Motor neuron (in vitro differentiated cells): ENCODE measurements at places on chromosomes 5 and 9. TPM values are rescaled to one million over a fixed set of nuclear protein-coding genes. Genes with fewer than 3 reads are reported as not detected.

- ATAC-seq = peak; percentile 53
Observed at GRCh38 chr9:126205265-126205664, 121.4 kb upstream of the MVB12B start.

DNA sequence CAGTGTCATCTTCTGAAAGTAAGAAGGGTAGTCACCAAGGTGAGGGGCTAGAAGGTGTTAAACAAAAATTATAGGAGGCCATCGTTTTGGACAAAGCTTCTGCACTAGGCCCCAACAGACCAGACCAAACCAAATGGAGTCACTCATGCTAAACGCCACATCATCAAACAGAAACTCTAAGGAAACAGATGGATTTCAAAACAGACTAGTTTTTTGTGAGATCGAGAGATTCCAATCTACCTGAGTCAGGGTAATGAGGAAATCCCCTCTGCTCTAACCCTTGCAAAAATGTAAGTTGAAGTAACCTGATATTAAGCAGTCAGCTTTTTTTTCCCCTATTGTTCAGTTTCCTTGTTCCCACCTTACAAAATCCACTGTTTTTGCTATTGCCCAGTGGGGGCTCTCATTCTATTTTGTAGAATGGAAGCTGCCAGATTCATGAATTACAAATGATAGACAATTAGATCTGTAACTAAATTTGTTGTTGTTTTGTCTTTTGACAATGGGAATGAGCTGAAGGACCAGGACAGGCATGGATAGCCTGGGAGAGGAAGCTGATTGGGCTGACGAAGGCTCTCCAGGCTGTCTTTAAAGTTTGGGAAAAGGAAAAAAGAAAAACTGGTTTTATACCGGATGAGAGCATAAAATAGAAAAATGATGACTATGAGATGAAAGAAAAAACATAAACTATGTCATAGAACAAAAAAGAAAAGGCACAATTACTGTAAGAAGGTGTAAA is 94.7 kb upstream of the ADAMTSL1 start:
- no peak for ATAC-seq

- no peak for ATAC-seq
Observed at GRCh38 chr5:108311682-108312081, 70.2 kb downstream of the FBXL17 start.

GRCh38 chr9:136629001-136629878 is 33.5 kb upstream of the EGFL7 start:
- no peak for ATAC-seq

DNA sequence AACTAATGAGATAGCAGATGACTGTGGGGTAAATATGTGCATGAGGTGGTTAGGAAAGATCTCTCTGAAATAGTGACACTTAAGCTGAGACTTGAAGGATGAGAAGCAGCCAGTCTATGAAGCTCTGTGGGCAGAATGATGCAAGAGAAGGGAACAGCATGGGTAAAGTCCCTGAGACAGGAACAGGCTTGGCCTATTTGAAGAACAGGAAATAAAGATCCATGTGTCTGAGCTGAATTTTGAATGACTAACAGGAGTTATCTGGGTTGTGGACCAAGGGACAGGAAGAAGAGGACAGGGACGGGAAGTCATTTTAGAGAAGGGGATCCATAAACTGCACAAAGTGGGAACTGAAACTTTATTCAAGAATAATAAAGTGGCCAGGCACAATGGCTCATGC is 25.6 kb upstream of the HMGCS1 start:
- no peak for ATAC-seq

DNA sequence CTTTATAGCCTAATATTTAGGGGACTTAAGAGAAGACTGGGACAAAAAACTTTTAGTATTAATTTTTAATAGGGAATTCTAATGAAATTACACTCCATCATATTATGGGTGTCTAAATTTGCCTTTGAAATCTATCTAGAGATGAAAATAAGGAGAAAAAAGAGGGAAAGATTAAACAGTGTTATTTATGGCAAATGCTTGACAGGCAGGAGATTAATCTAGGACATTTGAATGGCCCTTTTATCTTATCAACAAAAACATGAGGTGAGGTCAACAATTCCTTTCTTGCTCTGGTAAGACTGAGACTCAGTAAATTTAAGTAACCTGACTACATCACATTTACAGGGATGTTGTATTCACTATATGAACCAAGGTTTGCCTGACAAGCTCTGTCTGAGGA is 852.8 kb upstream of the CTNND2 start:
- ATAC-seq = no peak

DNA sequence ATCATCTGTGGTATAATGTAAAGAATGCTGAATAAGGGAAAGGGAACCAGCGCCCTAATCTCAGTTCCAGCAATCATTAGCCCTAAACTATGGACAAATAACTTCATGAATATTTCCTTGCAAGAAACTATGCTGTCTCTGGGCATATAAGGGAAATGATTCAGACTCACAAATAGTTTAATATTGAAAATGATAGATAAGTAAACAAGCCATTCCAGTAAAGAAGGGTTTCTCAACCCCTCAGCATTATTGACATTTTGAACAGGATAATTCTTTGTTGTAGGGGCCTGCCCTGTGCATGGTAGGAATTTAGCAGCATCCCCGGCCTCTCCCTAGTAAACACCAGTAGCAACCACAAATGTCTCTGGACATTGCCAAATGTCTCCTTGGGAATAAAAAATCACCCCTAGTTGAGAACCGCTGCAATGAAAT is 23.8 kb downstream of the C5 start:
- ATAC-seq = peak; percentile 71

DNA sequence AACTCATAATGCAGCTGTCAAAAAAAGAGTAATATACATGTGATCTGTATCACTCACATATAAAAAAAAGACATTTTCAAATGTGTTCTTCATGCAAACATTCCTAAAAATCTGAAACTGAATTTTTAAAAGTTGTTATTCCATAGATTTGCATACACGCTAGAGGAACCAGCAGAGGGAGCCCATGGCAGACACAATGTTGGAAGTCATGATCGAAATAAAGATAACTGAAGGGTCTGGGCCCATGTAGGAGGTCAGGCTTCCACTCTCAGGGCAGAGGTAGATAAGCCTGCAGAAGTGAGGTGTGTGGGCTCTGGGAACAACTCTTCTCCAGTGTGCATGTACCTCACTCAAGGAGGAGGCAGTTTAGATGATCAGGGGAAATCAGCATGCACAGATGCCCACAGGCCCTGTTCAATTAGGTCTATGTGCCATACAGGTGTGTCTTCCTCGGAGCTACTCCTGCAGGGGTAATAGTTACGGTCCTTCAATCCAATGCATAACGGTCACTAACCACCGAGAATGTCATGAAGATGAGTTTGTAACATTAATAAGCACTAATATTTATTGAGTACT is 208.6 kb downstream of the EPB41L4A start:
- ATAC-seq = peak; percentile 47

DNA sequence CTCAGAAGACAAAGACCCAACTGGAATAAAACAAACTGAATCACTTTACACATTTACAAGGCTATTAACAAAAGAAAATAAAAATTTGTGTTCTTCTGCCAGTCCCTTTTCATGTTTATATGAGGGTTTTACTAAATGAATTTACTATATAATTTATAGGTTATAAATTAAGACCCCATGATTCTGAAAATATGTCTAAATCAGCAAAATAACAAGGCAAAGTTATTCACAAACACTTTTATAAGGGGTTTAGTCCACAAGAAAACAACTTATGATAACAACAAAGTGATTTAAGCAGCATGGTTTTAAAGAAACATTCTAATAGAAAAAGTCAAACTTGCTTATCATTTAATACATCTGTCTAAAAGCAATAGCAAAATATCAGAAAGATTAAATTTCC is 4.9 kb downstream of the MIER3 start:
- no peak for ATAC-seq

GRCh38 chr9:20319241-20319640 is 303.1 kb downstream of the MLLT3 start:
- no peak for ATAC-seq

GRCh38 chr5:1325870-1326531 is 18.9 kb downstream of the CLPTM1L start:
- ATAC-seq = no peak

DNA sequence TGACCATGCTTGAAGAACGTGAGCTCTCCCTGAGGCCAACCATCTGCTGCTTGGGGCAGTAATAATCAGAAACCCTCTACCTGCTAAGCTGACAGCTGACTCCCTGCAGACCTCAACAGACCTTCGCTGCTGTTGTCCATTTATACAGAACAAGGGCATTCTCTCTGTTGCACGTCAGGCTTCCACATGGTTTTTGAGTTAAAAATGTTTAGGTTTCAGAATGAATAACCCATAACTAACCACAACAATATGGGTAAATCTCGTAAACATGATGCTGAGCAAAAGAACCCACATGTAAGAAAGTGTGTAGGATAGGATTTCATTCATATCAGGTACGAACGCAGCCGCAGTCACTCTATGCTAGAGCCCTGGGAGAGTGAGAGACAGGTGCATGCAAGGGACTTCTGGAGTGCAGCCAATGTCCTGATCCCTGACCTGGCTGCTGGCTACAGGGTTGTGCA is 348.5 kb downstream of the MED10 start:
- ATAC-seq = no peak

DNA sequence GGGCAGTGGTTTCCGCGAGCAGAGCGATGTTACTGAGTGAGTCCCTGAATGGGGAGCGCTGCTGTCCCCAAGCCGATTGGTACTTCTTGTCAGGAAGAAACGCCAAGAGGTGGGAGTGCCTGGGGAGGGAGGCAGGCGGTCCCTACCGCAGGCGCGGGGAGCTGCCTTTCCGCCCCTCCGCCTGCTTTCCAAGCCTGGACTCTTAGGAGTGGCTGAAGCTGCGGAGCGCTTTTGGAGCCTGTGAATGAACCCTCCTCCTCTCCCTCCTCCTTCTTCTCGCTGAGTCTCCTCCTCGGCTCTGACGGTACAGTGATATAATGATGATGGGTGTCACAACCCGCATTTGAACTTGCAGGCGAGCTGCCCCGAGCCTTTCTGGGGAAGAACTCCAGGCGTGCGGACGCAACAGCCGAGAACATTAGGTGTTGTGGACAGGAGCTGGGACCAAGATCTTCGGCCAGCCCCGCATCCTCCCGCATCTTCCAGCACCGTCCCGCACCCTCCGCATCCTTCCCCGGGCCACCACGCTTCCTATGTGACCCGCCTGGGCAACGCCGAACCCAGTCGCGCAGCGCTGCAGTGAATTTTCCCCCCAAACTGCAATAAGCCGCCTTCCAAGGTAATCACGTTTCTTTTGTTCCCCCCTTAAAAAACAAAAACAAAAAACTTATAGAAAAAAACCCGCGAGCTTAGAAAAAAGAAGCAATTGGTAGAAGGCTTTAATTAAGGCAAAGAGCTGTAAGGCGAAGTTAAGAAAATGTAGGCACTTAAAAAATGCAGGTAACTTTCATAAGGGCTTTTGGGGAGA is at the start of gene VCAN:
Gene VCAN, plus strand, starts transcription at position 340 of the 808 bp plus-strand sequence. CDS start 11,775 bp downstream, outside the sequence.
- peak; percentile 9 for ATAC-seq

GRCh38 chr9:125630436-125630835 is 76.6 kb downstream of the MAPKAP1 start:
- no peak for ATAC-seq

GRCh38 chr5:174829511-174829864 is 105.1 kb downstream of the MSX2 start:
- peak; percentile 24 for ATAC-seq

- no peak for ATAC-seq
Observed at GRCh38 chr9:71797266-71797665, 29.0 kb upstream of the CEMIP2 start.

GRCh38 chr9:13142776-13143175 is 136.7 kb downstream of the MPDZ start:
- no peak for ATAC-seq

DNA sequence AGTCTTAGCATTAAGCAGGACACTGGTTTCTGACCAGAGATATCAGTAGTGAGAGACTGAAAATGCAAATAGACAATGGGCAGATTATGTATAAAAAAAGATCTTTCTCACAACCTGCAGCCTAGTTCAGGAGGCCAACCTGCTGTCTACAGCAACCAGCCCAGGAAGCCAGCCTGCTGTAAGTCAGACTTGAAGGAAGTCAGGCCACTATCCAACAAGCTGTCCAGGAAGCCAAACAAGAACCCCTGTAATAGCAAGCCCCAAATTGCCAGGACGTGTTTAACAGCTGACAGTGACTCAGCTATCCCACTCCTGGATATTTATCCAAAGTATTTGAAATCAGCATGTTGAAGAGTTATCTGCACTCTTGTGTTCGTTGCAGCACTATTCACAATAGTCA is 121.8 kb upstream of the SPIN1 start:
- no peak for ATAC-seq

DNA sequence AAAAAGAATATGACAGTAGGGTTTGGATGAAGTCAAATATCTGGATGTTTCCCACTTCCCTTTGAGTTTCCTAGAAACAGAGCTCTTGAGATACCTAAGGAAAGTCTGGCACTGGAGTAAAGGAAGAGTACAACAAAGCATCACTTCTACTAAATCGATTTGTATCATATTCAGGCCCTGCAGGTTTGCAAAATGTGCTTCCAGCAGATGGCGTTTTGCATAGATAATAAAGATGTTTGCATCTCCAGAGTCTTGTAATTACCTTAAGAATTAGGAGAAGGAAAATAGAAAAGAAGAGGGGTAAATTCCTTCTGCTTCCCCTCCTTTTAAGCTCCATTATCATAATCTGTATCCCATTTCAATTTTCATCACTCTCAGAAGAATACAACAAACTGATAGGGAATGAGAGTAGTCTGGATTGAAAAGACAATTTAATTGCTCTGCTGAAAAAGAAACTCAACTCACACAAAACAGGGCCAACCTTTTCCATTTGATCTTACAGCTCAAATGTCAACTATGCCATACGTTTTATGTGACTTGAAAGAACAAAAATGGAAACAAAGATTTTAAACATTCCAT is 380.4 kb downstream of the PTPRD start:
- no peak for ATAC-seq

GRCh38 chr5:132556763-132557477 is at the start of gene RAD50:
RAD50 (plus strand) TSS chr5:132556977; CDS start chr5:132557325, 348 bp downstream.
- peak; percentile 96 for ATAC-seq

- ATAC-seq = no peak
Observed at GRCh38 chr9:94277885-94278536, 18.9 kb downstream of the ZNF169 start.

- no peak for ATAC-seq
Observed at GRCh38 chr5:59351076-59351794, 542.3 kb downstream of the PDE4D start.

NDUFS4 gene
- 195 and 205 TPM in 2 replicates for total RNA-seq

SPINK9 gene
- not detected in 2 replicates for total RNA-seq

NR6A1 gene
- total RNA-seq = 4.0 and 4.6 TPM in 2 replicates

RORB gene
- 1.1 TPM in 2 replicates for total RNA-seq

SARDH gene
- total RNA-seq = 3.4 and 3.5 TPM in 2 replicates

ARHGEF28 gene
- 1.0 and 1.1 TPM in 2 replicates for total RNA-seq
